NCI-H2107 (cell line): ENCODE measurements at places on chromosomes 7 and 10.
A peak's percentile ranks its signal among the peaks of the same experiment; 100 is the strongest.

DNA sequence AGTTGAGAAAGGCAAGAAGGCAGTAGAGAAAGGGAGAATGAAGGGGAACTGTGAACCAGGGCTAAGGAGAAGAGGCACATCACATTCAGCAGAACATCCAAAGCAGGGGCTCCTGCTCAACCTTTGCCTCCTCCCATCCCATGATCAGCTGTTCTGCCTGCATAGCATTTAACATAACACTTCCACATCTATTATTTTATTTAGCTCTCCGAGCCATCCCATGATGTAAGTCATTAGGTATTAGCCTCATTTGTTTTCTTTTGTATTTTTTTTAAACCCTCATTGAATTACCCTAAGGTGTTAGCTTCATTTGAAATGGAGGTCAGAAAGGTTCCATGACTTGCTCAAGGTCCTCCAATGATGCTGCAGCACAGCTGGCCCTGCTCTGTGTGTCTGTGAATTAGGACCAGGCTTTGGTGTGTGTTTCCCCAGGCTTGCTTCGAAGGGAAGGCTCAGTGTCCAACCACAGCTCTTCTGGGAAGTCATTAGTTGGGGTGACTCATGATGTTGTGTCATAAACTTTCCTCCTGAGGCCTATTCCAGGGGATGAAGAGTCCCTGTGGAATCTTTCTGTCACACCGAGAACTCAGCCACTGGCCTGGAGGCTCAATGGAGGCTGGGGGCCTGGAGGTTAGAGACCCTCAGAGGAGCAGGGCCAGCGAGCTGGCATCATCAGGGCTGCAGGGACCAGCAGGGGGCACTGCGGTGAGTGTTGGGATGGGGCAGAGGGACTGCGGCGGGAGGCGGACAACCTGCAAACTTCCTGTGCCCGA is 16.5 kb downstream of the NPFFR1 start:
- no peak for DNase-seq

- DNase-seq: no peak
These were observed 56.1 kb downstream of the ZNF783 start for GRCh38 chr7:149317986-149318672.

- DNase-seq: peak; percentile 19
These were observed 142.7 kb downstream of the ELFN1 start for GRCh38 chr7:1812509-1813393.

GRCh38 chr10:129788215-129788614 is 175.9 kb downstream of the EBF3 start:
- DNase-seq: no peak

- no peak for DNase-seq
These were observed 554 bp downstream of the CSGALNACT2 start for GRCh38 chr10:43138757-43139241.

DNA sequence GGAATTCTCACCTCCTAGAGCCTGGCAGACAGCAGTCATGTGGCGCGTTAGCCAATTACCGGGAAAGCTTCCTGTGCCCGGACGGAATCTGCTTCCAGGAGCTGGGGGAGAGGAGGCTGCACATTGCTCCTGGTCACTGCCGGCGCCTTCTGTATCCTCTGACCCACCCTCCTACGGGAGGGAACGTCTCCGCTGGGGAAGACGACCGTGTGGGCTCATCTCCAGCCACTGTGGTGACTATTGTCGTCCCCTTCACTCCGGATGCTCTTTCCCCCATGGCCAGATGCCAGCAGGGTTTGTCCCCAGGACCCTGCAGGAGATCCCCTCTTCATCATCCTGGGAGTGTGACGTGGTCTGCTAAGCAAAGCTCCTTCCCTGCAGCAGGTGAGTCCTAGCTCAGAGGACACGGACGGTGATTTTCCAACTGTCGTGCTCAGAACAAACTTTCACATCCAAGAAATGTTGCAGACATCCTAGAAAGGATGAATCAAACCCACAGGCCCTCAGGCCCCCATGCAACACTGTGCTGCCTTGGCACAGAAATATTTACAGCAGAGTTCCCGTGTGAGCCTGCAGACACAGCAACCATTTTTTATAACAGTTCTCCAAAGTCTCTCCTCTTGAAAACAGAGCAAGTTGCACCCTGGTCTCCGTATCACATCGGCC is 29.6 kb upstream of the FAM20C start:
- DNase-seq: no peak

GRCh38 chr10:68462536-68462935 is 9.2 kb downstream of the DNA2 start:
- DNase-seq: no peak

DNA sequence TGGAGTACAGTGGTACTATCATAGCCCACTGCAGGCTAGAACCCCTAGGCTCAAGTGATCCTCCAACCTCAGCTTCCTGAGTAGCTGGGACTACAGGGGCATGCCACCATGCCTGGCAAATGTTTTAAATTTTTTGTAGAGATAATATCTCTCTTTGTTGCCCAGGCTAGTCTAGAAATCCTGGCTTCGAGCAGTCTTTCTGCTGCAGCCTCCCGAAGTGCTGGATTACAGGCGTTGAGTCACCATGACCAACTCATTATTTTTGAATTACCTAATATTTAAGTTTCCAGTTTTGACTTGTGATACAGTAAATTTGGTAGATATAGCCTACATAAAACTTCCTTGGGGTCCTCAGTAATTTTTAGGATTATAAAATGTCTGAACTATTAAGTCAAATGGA is 74.1 kb downstream of the RUNDC3B start:
- DNase-seq: no peak

DNA sequence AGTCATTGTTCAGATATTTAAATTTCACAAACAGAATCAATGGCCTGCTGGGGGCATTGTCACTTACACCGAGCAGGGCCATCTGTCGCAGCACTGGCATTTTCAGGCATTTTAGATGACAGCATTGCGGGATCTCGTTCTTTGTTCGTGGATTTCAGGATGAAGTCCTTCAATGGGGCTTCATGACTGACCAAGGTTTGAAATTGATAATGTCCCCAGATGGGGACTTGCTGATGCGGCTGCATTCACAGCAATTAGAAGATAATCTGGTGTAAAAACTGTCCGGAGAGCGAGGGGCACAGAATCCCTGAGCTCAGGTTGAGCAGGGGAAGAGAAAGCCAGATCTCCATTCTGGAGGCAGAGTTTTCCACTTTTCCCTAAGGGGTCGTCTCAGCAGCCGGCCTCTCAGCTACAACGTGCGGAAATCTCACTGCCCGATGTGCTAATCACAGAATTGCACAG is 1.9 kb upstream of the C7orf33 start:
- no peak for DNase-seq

DNA sequence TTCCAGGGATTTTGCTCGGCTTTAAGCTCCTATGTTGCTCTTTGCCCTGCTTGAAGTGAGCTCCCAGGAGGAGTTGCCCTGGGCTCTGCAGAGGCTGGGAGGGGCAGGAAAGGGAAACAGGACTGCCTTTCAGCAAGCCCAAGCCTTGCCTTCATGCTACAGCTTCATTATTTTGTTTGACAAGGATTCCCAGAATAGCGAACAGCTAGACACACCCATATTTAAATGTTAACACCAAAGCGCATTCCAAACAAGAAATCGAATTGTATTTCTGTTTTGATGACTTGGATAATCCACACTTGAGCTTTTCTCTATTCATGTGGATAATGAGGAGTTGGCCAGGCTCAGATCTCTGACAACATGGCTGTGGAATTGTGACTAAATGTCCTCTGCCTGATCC is 6.3 kb downstream of the KIAA1217 start:
- DNase-seq: no peak

DNA sequence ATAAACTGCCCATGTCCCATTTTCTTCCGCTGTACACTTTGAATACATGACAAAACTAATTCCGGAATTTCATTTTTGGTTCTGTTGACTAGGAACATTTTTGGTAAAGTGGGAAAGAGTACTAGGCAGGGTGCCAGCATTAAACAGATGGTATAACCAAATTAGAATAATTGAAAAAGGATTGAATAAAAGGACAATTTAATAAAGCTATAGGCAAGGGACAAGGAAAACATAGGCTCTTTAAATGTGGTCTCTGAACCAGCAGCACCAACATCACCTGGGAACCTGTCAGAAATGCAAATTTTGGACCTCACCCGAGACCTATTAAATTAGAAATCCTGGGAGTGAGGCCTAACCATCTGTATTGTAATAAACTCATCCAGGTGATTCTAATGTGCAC is 376.9 kb downstream of the LRRTM3 start:
- DNase-seq: no peak

DNA sequence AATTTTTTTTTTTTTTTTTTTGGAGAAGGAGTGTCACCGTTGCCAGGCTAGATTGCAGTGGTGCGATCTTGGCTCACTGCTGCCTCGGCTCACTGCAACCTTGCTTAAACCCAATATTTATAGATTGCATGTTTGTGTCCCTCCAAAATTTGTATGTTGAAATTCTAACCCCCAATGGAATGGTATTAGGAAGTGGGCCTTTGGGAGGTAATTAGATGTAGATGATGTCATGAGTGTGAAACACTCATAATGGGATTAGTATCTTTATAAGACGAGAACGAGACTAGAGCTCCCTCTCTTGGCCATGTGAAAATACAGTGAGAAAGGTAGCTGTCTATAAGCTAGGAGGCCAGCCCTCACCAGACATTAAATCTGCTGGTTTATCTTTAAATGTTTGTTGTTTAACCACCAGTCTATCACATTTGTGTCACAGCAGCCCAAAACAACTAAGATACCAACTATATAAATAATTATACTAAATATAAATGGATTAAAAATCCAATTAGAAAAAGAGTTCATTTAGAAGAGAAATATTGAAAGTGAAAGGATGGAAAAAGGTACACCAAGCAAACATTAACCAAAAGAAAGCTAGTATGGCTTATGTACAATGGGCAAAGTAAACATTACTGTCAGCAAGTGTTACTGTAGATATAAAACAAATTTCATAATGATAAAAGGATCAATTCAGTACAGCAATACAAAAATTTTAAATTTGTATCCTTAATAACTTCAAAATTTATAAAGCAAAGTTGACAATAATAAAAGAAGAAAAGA is 9.3 kb downstream of the TCAF1 start:
- no peak for DNase-seq

DNA sequence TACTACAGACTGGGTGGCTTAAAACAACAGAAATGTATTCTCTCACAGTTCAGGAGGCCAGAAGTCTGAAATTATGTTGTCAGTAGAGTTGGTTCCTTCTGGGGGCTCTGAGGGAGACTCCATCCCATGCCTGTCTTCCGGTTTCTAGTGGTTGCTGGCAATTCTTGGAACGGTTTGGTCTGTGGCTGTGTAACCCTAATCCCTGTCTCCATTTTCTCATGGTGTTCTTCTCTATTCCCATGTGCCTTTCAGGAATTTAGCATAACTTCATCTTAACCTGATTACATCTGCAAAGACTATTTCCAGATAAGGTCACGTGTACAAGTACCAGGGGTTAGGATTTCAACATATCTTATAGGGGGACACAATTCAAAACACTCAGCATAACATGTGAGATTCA is 73.2 kb downstream of the FAM241B start:
- no peak for DNase-seq

- no peak for DNase-seq
These were observed 106.6 kb upstream of the INHBA start for GRCh38 chr7:41809529-41809939.

DNA sequence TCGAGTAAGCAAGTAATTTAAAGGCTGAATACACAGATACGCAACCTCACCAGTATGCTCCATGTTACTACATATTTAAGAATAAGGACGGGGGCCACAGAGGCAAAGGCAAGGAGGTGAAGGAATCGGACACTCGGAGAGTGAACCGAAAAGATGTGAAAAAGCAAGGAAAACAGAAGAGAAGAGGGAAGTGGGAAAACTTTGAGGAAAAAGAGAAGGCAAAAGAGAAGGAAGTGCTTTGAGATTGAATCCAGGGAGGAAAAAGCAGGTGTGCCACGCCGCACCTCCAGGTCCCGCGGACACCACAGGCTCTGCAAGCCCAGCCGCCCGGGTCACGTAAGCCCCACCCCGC is 367 bp upstream of the AVL9 start:
- DNase-seq: no peak

DNA sequence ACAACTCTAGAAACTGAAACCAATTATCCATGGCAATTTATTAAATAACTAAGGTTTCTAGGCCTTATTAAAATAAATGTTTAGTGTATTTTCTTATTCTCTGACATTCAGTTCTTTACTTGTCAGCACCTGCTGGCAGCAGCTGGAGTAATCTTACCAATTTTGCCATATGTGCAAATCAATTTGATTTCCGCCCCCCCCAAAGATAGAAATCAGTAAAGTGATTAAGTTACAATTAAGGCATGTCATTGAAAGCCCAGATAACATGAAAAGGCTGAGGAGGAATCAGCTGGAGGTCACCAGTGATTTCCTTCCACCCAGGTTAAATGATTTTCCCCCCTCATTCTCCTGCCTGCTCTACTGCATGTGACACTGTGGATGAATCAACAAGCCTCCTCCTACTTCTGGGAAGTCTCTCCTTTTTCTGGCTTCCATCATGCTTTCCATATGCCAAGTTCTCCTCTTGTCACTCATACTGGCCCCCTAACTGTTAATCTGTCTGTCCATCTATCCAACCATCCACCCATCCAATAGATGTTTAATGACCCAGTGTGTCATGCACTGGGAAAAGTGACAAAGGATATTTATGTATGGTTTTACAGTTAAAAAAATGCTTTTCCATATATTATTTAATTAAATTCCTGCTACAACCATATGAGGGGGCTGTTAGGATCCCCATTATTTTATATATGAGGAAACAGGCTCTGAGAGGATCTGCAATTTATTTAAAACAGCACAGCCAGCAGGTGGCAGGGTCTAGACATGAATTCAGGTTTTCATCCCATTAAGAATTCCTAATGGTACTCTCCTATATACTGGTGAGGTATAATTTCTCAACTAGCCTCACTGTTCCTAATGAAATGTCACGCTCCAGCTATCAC is 116.5 kb downstream of the ATXN7L1 start:
- peak; percentile 28 for DNase-seq

DNA sequence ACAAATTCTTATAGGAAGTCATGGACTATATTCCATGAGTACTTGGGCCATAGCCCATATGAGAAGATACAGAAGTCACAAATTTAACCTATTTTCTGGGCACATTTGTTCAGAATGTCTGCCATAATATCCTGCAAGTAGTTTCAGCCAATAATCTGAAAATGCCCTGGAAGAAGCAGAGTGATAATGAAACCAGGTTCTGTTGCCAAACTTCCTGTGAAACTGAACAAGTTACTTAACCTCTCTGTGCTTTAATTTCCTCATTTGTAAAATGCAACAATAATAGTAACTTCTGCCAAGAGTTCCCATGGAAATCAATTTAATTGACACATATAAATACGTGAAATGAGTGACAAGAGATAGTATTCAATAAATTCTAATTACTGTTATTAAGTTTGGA is 88.8 kb downstream of the SEMA3C start:
- DNase-seq: no peak
